ENCODE measurements at places on chromosomes 11 and 22.
A peak's percentile ranks its signal among the peaks of the same experiment; 100 is the strongest.

GRCh38 chr11:11971906-11972547 lies 36.4 kb downstream of the DKK3 start:
- no peak for DNase-seq

DNA sequence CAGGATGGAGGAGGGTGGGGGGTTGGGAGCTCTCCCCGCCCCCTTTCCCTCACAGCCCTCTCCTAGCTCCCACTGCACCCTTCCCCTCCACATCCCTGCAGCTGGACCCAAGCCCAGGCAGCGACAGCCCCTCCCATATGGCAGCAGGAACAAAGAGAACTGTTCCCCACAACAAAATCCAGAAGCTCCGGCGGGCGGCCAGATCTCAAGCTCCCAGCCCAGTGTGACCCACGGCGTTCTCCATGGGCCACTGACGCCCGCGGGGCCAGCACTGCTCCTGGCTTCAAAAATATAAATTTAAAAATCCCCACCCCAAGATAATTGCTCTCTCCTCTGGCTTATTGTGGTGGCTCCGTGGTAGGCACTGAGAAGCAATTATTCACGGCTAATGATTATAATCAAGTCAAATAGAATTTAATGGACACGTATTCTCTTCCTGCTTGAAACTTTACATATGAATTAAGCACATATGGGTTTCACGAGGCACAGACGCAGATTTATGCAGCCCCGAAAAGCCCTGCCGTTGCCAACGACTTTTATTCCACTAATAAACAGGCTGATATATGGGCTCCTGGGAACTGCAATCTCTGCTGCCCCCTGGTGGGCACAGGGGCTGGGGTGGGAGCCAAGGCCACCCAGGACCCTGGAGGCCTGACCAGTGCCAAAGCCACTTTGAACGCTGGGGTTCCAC lies 17.5 kb downstream of the MACROD1 start:
- peak; percentile 52 for DNase-seq

- no peak for DNase-seq
Observed at GRCh38 chr11:108873941-108874340, 209.1 kb downstream of the DDX10 start.

- DNase-seq: no peak
Observed at GRCh38 chr11:61574611-61575010, 6.3 kb downstream of the SYT7 start.

- no peak for DNase-seq
Observed at GRCh38 chr11:60919320-60919719, 4.9 kb upstream of the TMEM132A start.

GRCh38 chr22:44707752-44708151 lies 5.7 kb downstream of the PRR5 start:
- DNase-seq: no peak

- DNase-seq: no peak
Observed at GRCh38 chr11:83156996-83157593, at the start of gene PCF11. Gene PCF11 (plus strand): TSS chr11:83157131. CDS start chr11:83157440, 309 bp downstream.

GRCh38 chr11:111555255-111555654 lies 14.7 kb downstream of the LAYN start:
- no peak for DNase-seq

DNA sequence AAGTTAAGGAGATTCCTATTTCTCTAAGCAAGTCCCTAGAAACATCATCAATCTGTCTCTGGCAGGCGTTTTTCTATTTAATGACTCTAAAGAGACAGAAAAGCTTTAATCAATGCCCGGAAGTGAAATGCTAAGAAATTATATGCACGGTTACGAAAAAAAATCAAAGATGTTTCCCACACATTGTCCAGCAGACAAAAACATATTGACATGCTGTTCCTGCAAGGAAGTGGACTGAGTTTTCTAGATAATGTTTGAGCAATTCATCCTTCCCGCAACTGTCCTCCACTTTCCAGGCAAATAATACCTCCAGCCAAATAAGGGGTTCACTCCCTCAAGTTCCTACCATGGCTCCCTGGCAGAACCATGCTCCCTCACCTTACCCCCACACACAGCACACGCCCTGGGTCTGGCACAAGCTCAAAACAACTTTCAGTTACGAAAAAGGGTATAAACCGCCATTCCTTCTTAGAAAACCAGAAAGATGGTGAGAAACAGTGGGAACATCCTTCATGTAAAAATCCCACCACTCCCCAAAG lies 29.6 kb downstream of the GALNT18 start:
- no peak for DNase-seq

DNA sequence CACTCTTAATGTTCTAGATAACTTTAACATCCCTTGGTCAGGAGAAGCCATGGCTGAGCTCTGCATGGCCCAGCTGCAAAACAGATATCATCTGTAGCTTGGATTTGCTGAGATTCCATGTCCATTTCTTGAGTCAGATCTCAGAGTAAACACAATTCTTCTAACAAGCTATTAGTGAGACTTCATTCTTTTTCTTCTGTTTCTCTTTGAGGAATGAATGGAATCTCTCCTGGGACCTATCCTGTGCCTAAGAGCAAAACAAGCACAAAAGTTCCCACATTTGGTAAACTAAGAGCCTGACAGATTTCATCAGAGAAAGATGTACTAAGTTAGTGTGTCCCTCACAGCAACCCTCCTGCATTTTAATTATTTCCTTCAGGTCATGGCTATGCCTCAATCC lies 142.8 kb downstream of the MAML2 start:
- DNase-seq: no peak

DNA sequence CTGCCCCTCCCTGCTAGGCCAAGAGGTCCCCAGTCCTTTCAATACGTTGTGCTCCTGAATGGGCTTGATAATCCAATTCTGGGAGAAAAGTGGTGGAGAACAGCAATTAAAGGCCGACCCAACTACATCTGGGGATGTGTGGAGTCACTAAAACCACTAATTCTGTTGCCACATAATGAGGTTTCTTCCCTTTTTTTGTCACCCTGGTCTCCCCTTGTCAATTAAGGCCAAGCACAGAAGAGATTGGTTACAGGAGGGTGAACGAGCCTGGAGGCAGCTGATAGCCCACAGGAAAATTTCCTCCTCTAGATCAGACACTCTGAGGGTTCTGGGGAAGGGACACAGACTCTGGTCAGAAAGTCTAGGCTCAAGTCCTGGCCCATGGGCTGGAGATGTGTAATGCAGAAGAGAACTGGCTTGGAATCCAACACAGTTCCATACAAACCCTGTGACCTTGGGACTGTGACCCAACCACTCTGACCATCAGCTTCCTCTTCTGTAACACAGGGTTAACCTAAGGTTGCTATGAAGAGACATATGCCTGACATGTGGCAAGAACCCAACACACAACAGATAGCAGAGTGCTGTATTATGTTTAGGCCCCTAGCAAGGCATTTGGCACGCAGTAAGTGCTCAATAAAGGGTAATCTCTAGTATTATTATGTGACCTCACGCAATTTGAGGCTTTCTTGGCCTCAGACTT lies 146.4 kb downstream of the CHST1 start:
- no peak for DNase-seq
